ENCODE measurements at places on chromosomes 11 and 22.

DNA sequence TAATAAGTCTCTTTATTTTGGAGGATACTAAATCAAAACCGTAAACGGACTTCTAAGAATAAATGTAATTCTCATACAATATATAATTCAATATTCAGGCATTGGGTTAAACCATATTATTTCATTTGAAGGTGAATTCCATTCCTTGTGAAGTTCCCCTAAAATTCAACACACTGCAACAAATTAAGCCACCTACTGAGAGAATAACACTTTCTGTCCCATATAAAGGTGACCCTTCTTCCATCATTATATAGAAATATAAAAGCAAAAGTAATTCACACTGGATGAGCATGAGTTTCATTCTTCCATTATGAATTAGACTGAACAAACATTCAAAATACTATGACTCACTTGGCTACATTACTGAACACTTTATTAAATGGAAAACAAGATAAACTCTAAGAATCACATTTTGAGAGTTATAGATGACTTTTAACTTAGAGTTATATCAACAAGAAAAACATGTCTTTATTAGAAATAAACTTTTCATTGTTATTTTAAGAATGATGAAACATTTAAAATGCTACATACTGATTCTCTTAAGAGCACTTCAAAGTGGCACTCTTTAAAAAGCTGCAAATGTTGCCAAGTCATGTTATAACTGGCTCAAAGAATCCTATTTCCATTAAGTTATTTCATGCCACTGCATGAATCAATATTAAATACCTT, 2.8 kb downstream of the SESN3 start:
- no peak for DNase-seq

DNA sequence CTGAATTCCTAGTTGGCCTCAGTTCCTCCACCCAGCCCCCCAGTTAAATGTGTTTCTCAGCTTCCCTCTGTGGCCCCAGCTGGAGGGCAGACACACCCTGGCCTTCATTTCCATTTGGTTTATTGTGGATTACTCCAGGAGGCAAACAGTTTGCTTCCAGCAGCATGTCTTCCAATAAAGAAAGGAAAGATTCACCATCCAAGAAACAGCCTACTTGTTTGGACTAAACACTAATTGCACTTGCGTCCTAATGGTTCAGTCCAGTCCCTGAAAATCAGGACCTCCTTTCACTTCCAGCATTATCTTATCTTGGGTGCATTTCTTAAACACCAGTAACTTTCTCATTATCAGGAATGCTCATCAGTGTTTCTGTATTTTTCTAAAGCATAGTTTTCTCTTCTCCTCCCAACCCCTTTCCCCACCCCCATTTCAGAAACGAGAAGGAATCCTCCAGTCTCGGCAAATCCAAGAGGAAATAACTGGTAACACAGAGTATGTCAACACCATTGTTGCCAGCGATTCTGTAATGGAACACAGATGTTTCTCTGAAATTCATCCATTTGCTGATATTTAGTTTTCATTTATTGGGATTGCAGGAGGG, 130.9 kb downstream of the PARVA start:
- no peak for DNase-seq

GRCh38 chr22:39839204-39839603, 54.4 kb downstream of the ENTHD1 start:
- no peak for DNase-seq

GRCh38 chr11:14975252-14975587, 3.1 kb upstream of the CALCA start:
- no peak for DNase-seq

GRCh38 chr11:72609476-72609875, 64.7 kb downstream of the PDE2A start:
- no peak for DNase-seq

DNA sequence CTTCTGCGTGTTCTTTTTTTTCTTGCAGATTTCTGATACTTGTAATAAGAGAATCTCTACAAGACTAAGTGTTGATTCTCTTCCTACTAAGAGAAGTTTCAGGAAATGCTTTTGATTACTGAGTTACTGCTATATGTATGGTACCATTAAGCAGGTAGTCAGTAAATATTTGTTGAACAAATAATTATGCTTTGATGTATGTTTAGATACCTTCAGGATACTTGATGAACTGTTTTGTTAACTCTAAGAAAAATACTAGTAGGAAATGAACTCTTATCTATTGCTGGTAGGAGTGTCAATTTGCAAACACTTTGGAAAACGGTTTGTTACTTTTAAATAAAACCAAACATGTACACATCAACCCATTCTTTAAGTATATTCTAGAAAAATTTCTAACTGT, 90.6 kb downstream of the TMEM135 start:
- DNase-seq: no peak
